ENCODE measurements at places on chromosomes 13 and 19. TPM values are rescaled to one million over a fixed set of nuclear protein-coding genes. Genes with fewer than 3 reads are reported as not detected.

DNA sequence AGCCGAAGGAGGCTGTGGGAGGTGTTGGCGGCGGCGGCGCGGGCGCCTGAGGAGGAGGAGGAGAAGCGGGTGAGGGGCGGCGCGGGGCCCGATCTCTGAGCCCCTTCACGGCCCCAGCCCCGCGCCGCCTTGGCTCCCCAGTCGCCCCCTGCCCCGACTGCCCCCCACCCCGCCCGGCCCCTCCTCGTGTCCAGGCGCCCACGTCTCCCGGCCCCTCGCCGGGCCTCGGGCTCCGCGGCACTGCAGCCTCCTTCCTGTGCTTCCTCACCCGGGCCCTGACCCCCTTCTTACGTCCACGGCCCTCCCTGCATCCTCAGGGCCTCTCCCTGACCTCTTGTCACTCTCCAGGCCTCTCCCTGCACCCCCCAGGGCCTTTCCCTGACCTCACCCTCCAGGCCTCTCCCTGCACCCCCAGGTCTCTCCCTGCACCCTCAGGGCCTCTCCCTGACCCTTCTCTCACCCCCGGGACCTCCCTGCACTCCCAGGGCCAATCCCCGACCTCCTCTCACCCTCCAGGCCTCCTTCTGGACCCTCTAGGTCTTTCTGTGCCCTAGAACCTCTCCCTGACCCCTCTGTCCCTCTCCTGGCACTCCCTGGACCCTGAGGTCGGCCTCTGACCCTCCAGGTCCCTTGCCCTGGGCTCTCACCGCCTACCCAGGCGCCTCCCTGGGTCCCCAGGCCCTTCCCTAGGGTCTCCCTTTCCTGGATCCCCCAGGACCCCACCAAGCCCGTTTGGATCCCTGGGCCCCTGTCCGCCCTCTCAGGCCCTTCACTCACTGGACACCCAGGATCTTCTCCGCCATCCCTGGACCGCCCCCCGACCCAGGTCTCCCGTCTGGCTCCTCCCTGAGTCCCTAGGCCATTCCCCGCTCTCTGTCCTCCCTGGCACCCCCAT, 460 bp downstream of the KMT5C start:
- no peaks in the 10 kb centered on the region for H3K27me3 ChIP-seq
- H3K27ac ChIP-seq, result peak overlapping the region; percentile 80
- H3K4me3 ChIP-seq, result peak overlapping the region; percentile 53
- no peaks in the 10 kb centered on the region for H3K4me1 ChIP-seq
- DNase-seq, result peak; percentile 43

DNA sequence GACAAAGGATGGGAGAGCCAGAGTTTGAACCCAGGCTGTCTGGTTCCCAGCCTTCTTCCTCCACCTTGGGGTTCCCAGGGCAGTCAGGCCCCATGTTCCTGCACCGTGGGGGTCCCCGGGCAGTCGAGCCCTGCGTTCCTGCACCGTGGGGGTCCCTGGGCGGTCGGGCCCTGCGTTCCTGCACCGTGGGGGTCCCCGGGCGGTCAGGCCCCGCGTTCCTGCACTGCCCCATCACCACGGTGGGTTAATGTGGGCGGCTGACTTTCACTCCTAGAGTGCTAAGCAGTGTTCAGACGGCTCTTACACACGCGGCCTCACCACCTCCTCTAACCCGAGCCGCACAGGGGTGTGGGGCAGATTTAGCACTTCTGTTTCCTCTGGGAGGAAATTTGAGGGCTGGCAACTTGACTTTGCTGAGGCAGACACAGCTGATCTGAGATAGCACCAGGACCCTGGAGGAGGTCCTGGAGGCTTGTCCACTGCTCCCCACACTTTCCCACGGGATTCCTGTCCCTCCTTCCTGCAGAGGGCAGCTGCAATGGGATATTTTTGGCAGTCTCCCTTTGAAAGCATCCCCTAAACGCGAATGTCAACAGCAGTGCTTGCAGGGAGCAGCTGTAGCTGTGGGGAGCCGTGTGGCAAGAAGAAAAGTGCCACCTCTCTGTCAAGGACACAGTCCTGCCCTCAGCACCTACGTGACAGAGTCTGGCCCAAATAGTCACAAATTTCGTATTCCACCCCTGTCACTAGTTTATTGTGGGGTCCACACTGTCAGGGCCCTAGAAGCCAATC, 239.4 kb downstream of the TEX29 start:
- H3K4me1 ChIP-seq, result no peaks in the 10 kb centered on the region
- H3K27me3 ChIP-seq, result no peaks in the 10 kb centered on the region
- no peak overlapping the region for H3K27ac ChIP-seq
- H3K4me3 ChIP-seq, result no peak overlapping the region
- DNase-seq, result no peak

DNA sequence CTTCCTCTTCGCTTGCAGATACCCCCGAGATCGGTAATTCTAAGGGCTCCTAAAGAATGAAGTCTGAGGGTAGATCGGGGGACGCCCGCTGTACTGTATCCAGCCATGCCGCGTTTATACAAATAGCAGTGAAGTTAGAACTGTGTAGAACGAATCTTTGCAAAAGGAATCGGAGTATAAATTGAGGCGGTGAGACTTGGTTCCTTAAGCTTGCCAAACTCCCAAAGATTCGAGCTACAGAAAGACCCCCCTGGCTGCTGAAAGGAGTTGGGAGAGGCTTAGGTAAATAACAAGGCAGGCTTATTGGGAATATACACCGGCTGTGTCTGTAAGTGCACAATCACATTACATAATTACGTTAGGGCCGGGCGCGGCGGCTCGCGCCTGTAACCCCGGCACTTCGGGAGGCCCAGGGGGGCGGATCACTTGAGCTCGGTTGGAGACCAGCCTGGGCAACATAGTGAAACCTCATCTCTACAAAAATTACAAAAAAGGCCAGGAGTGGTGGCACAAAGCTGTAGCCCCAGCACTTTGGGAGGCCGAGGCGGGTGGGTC, 12.2 kb downstream of the TMEM160 start:
- H3K27me3 ChIP-seq, result no peaks in the 10 kb centered on the region
- DNase-seq, result peak; percentile 66
- H3K36me3 ChIP-seq, result no peaks in the 10 kb centered on the region
- H3K27ac ChIP-seq, result no peak overlapping the region
- peaks cover 7% of the 10 kb centered on the region for H3K4me1 ChIP-seq
- peak overlapping the region; percentile 7 for H3K4me3 ChIP-seq

- H3K27me3 ChIP-seq, result no peaks in the 10 kb centered on the region
- H3K36me3 ChIP-seq, result no peaks in the 10 kb centered on the region
- no peaks in the 10 kb centered on the region for H3K4me1 ChIP-seq
- DNase-seq, result no peak
Measured at GRCh38 chr13:102978168-102978567, 88.0 kb downstream of the SLC10A2 start.

DNA sequence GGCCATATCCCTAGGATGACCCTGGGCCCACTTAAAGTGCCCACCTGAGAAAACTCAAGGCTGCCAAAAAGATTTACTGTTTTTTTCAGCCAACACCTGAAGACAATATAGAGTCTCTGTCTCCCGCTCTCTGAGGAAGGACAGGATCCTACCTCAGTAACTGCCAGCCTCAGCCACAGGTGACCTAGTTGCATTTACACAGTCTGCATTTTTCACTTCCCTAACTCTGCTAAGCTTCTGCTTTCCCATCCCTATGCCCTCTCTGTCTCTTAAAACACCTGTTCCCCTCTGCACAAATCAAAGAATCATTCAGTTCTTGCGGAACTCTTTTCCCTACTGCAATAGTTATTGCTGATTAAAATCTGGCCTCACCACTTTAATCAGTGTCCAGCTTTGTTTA, 609.5 kb downstream of the UQCRFS1 start:
- no peaks in the 10 kb centered on the region for H3K36me3 ChIP-seq
- H3K27me3 ChIP-seq, result no peaks in the 10 kb centered on the region
- no peaks in the 10 kb centered on the region for H3K4me1 ChIP-seq

- no peaks in the 10 kb centered on the region for H3K36me3 ChIP-seq
- H3K4me1 ChIP-seq, result peaks cover 18% of the 10 kb centered on the region
- H3K27ac ChIP-seq, result peak overlapping the region; percentile 28
- DNase-seq, result no peak
- no peaks in the 10 kb centered on the region for H3K27me3 ChIP-seq
- no peak overlapping the region for H3K4me3 ChIP-seq
Measured at GRCh38 chr19:46953955-46954501, 65.6 kb upstream of the NPAS1 start.

DNA sequence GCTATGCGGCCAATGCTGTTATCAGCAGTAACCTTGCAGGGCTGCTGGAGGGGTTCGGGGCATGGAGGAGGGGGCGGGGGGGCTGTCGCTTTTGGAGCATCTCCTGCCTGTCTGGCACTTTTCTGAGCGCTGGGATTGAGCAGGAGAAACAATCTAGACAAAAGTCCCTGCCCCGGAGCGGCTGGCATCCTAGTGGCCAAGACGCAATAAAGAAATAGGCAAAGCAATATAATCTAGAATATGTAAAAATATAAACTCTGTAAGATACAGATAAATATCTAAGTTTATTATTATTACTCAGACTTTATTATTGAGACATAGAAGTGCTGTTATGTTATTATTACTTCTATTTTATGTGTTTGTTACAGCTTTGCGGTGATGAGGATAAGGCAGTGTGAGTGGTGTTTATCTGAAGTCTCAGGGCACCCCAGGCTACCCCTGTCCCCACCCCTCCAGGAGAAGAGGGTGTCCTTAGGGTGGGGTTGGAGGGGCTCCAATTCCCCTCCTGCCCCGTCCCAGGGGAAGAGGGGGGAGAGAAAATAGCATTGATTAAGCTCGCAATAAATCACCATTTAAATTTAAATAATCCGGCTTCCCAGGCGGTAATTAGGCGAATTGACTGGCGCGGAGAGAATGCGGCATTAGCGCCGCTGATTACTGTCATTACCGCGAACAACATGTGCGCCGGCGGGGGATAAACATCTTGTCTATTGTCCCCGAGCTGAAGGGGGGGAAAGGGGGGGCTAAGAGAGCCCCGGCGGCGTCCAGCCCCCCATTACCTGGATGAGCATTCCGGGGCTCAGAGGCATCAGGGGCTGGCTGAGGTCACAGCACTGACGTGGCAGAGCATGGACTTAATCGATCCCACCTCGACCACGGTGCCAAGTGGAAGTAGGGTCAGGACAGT, 3.2 kb downstream of the NPAS1 start:
- peaks cover 8% of the 10 kb centered on the region for H3K4me1 ChIP-seq
- H3K36me3 ChIP-seq, result no peaks in the 10 kb centered on the region
- no peak overlapping the region for H3K27ac ChIP-seq
- no peak for DNase-seq
- peaks cover 36% of the 10 kb centered on the region for H3K27me3 ChIP-seq
- H3K4me3 ChIP-seq, result no peak overlapping the region

DNA sequence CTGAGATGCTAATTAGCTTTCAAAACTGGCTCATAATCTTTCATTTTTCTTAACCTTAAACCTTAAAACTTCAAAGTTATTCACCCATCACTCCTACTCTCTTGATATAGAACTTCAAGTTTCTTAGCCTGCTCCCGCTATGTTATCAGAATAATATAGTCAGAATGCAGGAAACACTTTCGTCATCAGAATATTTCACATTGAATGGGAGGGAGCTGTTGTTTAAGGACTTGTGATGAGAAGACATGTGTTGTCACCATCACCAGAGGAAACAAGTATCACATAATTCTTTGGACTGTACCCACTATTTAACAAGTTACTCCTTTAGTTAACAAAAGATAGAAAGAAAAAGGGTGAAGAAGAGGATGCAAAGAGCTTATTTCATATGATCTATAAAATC, 65.0 kb upstream of the FNDC3A start:
- no peak overlapping the region for H3K4me3 ChIP-seq
- H3K36me3 ChIP-seq, result no peaks in the 10 kb centered on the region
- no peaks in the 10 kb centered on the region for H3K4me1 ChIP-seq
- DNase-seq, result no peak

DNA sequence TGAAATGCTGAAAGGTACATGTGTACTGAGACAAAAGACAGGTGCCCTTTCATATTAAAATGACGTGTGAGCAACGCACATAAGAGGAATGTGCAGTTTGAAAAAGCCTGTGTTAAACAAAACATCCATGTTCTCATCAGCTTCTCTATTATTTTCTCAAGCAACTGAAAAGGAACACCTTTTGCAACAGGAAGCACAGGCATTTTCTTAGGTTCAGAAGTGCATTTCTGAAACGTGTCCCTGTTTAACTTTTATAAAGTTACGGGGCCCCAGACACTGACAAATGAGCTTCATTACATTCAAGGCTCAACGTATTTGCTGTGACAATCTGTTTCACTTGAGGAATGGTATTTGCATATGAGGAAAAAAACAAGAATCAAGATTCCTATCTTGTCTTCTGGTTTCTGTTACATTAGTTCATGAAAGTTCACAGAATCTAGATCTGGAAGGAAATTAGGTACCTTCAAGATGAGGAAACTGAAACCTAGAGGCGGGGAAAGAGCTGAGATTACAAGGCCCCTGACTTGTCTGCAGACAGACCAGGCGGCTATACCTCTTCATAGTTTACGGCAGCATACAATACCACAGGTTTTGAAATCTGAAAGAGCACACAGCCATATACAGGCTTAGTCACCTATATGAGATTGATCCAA, 431.7 kb downstream of the KLF12 start:
- DNase-seq, result no peak
- H3K27me3 ChIP-seq, result no peaks in the 10 kb centered on the region
- no peaks in the 10 kb centered on the region for H3K36me3 ChIP-seq

GRCh38 chr13:112785483-112785856, 95.6 kb downstream of the ATP11A start:
- H3K4me3 ChIP-seq, result no peak overlapping the region
- no peaks in the 10 kb centered on the region for H3K36me3 ChIP-seq
- no peak overlapping the region for H3K27ac ChIP-seq
- H3K27me3 ChIP-seq, result no peaks in the 10 kb centered on the region
- DNase-seq, result no peak

- DNase-seq, result no peak
- H3K4me3 ChIP-seq, result no peak overlapping the region
- no peaks in the 10 kb centered on the region for H3K36me3 ChIP-seq
Measured at GRCh38 chr13:107480130-107480529, 735.2 kb downstream of the LIG4 start.

- DNase-seq, result no peak
- no peaks in the 10 kb centered on the region for H3K4me1 ChIP-seq
- H3K36me3 ChIP-seq, result peaks cover 25% of the 10 kb centered on the region
- H3K4me3 ChIP-seq, result no peak overlapping the region
- H3K27ac ChIP-seq, result no peak overlapping the region
Measured at GRCh38 chr19:7993560-7993959, 11.9 kb downstream of the ELAVL1 start.

DNA sequence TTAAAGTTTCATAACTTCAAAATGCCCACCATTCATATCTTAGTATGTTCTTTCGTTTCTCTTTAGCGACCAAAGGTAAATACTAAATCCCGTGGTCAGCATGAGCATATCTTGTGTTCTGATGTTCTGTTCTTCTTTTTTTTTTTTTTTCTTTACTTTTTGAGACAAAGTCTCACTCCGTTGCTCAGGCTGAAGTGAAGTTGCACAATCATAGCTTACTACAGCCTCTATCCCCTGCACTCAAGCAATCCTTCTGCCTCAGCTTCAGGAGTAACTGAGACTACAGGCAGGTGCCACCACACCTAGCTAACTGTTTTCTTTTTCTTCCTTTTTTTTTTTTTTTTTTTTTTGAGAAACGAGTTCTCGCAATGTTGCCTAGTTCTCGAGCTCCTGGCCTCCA, 60.9 kb upstream of the ATP12A start:
- no peaks in the 10 kb centered on the region for H3K36me3 ChIP-seq
- H3K27me3 ChIP-seq, result no peaks in the 10 kb centered on the region
- H3K27ac ChIP-seq, result no peak overlapping the region
- H3K4me1 ChIP-seq, result no peaks in the 10 kb centered on the region

- H3K4me3 ChIP-seq, result no peak overlapping the region
- H3K27me3 ChIP-seq, result no peaks in the 10 kb centered on the region
- no peak for DNase-seq
- H3K27ac ChIP-seq, result no peak overlapping the region
- H3K36me3 ChIP-seq, result no peaks in the 10 kb centered on the region
Measured at GRCh38 chr19:15507068-15508034, 974 bp upstream of the CYP4F22 start.

The PTPRH gene
- 8.1 TPM for total RNA-seq

The PTPRS gene
- 62.8 TPM for total RNA-seq
